ENCODE measurements at places on chromosomes 7 and 10.
A peak's percentile ranks its signal among the peaks of the same experiment; 100 is the strongest.

DNA sequence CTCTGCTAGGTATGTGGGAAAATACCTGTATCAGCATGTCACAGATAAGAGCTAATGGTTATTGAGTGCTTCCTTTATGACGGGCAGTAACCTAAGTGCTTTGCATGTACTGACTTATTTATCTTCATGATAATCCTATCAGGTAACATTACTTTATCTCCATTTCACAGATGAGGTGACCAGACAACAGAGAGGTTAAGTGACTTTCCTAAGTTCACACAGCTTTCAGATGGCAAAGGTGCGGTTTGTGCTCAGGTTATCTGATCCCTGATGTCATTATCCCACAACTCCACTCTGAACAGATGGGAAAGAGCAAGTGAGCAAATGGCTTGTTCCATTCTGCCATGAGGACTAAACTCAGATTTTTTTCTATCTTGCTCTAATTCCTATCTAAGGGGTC lies 217.0 kb upstream of the PODXL start:
- DNase-seq, result no peak

- no peak for DNase-seq
Measured at GRCh38 chr10:104937567-104937966, 296.5 kb downstream of the SORCS3 start.

- no peak for DNase-seq
Measured at GRCh38 chr10:104690959-104691358, 49.9 kb downstream of the SORCS3 start.

DNA sequence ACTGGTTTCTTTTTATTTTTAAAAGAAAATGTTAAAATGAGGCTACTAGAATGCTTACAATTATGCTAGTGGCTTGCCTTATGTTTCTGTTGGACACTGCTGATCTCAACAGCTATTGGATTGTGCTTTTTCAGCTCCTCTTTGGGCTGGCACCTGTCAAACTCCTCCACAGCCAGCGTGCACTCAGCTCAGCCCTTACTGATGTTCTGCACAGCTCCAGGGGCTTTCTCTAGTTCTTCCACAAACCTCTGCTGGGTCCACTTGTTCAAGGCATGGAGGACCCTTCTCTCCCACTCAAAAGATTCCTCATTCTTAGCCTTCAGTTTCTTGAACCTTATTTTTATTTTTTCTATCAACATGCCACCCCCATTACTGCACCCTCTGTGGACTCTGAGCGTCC lies 96.0 kb downstream of the VIPR2 start:
- DNase-seq, result peak; percentile 66

DNA sequence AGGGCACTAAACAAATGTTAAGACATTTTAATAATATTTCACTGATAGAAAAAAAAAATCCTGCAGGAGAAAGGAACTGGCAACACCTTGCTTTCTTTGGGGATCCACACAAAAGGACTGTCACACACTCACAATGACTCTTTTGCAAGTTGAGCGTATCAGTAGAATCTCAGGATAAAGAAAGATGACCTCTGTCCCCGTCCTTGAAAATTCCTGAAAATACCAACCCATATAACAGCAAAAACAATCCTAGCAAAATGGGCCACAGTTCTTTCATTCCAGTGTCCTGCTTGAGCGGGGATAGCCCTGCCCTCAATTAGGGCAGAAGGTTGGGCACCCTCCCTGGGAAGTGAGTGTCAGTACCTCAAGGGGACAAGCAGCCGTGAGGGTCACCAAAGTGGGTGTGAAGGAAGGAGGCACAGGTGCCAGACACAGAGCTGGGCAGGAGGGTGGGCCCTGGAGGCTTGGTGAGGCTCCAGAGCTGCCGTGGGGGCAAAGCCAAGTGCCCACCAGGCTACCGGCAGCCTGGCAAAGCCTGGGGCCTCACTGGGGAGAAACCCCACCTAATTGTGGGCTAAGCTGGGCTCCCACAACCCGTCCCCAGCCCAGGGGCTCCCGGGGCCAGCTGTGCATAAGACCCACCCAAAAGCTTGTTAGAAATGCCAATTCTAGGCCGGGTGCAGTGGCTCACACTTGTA lies 2.8 kb downstream of the WDR86 start:
- DNase-seq, result no peak

- DNase-seq, result no peak
Measured at GRCh38 chr7:123772652-123773051, 23.8 kb upstream of the WASL start.

DNA sequence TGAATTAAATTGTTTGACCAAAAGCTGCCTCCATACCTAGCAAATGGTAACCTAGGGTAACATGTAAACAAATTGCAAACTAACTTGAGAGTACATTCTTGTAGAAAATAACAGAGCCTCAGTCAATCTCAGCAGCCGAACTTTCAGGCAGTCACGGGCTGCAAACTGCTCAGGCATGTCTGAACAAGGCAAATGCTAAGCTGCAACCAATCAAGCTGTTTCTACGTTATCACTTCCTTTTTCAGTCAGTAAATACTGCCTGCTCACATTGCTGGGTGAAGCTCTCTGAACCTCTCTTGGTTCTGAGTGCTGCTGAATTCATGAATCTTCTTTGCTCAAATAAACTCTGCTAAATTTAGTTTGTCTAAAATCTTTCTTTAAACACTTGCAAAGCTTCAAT lies 1212.4 kb downstream of the SORCS1 start:
- peak; percentile 51 for DNase-seq

GRCh38 chr7:34048445-34048844 lies 143.1 kb downstream of the BMPER start:
- no peak for DNase-seq

- DNase-seq, result no peak
Measured at GRCh38 chr7:5701085-5701914, 80.2 kb downstream of the RNF216 start.

DNA sequence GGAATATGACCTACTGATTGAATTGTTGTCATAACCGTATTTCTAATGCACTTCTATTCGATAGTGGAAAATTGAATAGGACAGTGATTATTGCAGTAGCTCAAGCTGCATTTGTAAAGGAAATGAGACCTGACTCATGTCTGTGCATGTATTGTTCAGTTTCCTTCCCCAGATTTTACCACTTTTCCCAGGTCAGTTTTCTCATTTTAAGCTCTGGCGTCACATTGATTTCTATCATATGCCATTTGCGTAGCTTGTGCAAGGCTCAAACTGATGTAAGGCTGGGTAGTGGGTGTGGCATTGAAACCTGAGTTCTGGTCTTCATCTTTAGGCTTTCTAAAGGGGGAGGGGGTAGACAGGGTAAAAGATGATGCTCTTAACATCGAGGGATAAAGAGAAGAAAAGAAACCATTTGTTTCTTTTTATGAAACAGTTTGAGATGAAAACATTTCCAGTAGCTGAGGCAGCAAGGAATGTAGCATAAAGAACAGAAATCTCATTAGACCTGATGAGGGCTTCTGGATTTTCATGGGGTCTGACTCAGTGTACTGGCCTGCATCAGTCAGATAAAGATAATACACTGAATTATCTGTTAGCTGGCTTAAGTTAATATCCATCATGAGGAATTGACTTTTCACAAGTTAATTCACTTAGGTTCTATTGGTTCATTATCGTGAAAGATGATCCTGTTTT lies 182.3 kb upstream of the CDCA7L start:
- no peak for DNase-seq

- no peak for DNase-seq
Measured at GRCh38 chr10:50511492-50512213, 112.1 kb downstream of the SGMS1 start.

DNA sequence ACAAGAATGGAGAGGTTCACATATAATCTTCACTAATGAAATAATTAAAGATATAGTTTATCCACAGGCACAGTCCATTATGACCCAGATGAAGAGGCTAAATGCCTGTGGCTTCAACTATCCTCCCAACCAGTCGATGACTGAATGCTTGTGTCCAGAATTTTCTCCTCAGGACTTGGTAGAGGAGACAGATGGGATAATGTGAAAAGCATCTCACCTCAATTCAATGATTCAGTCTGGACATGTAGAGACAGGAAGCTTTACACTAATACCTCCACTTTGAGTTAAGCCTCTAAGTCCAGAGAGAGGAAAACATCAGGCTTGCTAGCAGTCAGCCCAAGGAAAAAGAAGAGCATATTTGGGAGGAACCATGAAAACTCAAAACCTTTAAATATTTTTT lies 59.1 kb upstream of the COL1A2 start:
- DNase-seq, result no peak

DNA sequence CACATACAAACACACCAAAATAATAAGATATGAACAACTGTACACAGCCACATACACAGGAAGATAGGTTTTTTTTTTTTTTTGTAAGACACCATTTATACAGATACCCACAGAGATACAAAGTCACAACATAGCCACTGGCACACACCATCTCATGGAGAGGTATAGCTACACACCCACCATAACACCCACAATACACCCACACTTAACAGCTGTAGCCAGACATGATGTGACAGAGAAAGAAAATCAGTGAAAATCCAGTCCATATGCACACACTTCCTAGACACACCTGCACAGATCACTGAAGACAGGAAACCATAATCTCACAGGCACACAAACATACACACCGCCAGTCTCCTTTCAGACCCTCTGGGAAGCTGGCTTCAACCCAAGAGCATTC lies 62.4 kb upstream of the PAX2 start:
- no peak for DNase-seq

DNA sequence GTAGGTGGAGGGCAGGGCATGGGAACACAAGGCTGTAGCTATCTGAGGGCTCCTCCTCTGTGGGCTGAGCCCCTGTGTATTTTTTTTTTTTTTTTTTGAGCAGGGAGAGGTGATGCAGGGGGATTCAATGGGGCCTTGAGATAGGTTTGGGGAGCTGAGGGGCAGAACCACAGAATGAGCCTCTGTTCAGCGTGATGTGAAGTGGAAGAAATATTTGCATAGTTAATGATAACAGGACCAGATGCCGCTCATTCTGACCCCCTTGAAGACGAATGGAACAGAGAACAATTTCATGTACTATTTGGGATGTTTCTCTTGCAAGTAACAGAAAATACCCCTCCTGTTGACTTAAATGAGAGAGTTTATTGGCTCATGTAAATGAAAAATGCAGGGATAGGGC lies 69.7 kb upstream of the EMX2 start:
- DNase-seq, result no peak

Data from RPMI8226 (cell line).